ENCODE measurements at places on chromosomes 4 and X.

DNA sequence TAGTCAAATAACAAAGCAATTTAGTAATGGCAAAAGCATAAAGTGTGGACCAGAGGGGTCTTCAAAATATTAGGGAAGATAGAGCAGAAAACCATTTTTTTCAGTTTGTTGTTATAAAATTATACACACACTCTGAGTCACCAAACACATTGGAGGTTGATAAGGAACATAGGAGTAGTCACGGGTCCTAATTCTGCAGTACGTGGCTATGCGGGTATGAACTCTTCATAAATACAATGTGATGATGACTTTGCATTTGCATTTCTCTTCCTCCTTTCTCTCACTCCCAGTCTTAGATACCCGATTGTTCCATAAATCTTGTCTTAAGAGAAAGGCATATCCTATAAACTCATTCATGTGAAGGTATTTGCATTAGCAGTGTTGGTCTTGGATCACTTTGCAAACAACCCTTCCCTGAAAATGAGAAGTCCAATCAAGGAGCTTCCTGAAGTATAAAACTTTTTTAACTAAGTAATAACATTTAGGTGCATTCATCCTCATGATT is 223.6 kb downstream of the PALLD start:
- DNase-seq, result no peak

DNA sequence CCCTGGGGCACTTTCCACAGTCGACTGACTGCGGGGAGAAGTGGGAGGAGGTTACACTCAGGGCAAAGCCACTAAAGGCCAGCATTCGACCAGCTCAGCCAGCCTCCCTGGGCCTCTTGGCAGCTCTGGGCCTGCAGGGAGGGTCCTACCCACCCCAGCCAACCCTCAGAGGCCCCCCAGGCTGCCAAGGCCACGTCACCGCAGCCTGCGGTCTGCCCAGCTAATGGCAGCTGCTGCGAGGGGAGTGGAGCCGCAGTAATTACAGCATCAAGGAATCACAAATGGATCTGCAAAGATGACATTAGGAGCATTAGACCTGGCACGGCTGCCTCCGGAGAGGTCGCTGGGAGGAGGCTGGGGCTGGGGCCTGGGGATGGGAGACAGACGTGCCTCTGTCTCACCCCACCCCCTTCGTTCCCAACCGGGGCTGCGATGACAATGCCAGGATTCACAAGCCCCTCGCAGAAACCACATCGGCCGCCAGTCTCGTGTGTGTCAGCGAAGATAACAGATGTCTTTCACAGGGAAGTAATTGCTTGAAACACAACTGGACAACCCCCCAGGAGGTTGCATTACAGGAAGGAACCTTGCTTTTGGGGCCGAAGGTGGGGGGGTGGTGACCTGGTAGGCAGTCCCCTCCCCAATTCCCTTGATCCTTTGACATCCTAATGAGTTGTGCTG is 367.6 kb downstream of the BCOR start:
- no peak for DNase-seq

DNA sequence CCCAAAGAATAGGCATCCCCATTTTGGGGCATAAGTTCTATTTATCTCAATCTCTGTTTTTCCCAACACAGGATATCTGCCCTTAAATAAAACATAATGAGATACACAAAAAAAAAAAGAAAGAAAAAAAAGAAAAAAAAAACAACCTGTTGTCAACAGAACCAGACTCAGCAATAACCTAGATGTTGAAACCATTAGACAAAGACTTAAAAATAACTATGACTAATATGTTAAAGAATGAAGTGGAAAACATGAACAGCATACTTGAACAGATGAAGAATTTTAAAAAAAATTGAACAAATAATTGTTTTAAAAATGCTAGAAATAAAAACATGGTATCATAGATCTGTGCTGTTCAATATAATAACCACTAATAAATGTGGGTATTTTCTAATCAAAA is 93.4 kb upstream of the RXFP1 start:
- DNase-seq, result no peak

GRCh38 chr4:105989485-105990242 is 94.4 kb downstream of the NPNT start:
- no peak for DNase-seq

DNA sequence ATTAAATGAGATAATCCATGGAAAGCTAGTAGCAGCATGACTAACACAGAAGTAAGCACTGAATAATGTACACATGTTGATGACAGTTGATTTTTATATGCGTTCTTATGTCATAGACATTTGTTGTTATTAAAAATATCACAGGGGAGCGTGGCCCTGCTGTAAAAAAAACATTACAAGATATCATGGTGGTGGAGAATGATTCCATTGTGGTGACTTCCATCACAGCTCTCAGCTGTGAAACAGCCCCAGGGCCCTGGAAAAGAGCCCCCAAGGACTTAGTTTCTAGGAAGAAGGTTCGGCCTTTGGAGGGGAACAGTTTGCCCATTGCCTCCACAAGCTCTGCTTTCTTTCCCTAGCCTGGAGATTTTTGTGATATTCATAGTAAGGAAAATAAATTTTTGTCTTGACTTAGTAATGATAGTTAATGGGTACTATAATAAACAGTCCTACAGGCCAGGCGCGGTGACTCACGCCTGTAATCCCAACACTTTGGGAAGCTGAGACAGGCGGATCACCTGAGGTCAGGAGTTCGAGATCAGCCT is 49.9 kb downstream of the FAM114A1 start:
- DNase-seq, result no peak

- DNase-seq, result no peak
Measured at GRCh38 chrX:108736509-108737479, at the start of gene IRS4. IRS4 (minus strand) TSS chrX:108736563.

GRCh38 chr4:51998837-51999236 is 21.3 kb downstream of the LRRC66 start:
- DNase-seq, result no peak

- DNase-seq, result no peak
Measured at GRCh38 chrX:38206036-38206435, 14.6 kb downstream of the SRPX start.

DNA sequence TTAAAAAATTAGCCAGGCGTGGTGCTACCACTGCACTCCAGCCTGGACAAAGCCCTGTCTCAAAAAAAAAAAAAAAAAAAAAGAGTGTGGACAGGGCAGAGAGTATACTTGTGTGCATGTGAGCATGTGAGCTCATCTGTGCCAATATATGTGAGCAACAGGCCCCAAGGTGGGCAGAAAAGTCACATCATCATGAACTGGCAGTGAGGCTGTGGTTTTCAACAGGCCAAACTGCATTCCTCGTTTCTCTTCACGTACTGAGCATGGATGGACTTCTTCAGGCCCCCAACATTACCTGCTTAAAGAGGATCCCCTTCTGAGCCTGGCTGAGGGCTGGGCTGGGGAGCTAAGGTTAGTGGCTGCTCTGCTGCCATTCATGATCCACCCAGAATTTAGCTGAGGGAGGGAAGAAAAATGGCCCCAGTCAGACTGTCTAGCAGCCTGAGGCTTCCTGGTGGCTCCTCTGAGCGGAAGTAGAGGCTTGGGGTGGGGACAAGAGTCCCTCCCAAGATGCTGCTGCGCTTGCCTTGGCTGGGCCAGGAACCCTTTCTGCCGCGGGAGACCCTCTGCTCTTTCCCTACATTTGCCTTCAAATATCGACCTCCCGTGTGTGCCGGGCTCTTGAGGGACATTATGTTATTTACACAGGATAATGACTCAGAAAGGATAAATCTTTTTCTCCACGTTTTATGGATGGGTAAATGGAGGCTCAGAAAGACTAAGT is 55.0 kb downstream of the DIPK2B start:
- no peak for DNase-seq

DNA sequence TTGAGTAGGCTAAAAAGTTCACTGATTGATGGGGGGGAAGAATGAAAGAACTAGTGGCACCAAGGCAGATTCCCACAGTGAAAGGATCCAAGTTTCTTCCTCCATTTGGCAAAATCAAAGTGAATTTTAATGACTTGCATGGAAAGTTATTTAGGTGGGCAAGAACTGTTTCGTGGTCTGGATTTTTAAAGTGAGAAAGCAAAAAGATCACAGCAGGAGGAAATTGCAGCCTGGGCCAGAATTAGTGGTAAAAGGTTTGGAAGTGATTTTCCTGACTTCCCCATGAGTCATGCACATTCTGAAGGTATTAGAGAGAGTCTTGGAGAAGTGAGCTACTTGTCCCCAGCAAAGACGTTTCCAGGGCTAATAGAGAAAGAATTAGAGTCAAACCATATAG is 207.8 kb downstream of the ANTXR2 start:
- no peak for DNase-seq

- DNase-seq, result no peak
Measured at GRCh38 chr4:169707958-169708643, 49.6 kb downstream of the HPF1 start.

DNA sequence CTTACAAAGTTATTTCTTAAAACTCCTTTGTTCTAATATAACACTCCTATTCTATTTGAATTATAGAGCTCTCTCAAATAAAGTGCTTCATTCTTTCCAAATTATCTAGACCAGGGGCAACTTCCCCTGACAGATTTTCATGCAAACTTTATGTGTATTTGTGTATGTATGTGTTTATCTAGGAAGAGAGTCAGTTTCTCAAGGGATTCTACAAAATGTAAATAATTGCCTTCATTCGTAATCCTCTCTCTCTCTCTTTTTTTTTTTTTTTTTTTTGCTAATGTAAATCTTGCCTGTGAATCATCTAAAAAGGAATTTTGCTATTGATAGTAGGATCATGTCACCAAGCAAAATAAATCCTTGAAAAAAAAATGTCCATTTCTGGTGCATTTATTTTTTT is 38.9 kb upstream of the RBPJ start:
- no peak for DNase-seq

All from putamen (tissue), 1 donor.